ENCODE measurements at places on chromosomes 12 and 14.

GRCh38 chr12:124530637-124531263 is 36.7 kb downstream of the NCOR2 start:
- H3K27ac ChIP-seq = peak overlapping the region; percentile 60
- no peaks in the 10 kb centered on the region for H3K4me1 ChIP-seq
- peaks cover 24% of the 10 kb centered on the region for H3K36me3 ChIP-seq
- no peak overlapping the region for H3K4me3 ChIP-seq
- no peaks in the 10 kb centered on the region for H3K27me3 ChIP-seq

- no peak overlapping the region for H3K4me3 ChIP-seq
- no peaks in the 10 kb centered on the region for H3K27me3 ChIP-seq
- H3K4me1 ChIP-seq = peaks cover 5% of the 10 kb centered on the region
- DNase-seq = no peak
- H3K36me3 ChIP-seq = peaks cover 32% of the 10 kb centered on the region
These were observed 12.2 kb downstream of the SLC38A2 start for GRCh38 chr12:46360370-46360769.

DNA sequence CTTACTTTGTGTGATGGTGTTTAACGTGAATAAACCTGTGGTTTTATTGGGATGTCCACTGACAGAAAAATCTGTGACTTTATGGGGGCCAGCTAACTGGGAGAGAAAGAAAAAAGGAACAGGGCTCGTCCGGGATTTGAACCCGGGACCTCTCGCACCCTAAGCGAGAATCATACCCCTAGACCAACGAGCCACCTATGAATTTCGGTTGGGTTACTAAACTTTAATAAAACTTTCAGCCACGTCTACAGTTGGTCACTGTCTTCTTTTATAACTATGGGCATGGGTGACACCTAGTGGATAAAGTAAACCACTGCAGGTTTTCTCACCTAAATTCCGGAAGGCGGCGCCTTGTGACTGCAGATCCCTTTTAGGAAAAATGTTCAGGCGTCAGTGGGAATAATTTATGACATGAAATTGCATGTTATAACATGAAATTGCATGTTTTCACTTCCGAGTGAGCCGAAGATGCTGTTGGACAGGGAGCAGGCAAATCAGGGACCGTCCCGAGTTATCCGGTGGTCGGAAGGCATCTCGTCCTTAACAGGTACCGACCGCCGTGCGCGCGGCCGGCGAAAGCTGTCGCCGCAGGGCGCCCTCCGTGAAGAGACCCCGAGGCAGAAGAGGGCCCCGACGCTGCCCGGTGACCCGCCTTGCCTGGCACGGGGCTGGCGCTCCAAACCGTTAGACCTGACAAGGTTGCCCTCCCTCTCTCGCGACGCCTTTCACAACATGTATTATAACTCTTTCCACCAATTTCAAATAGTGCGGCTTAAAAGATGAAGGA is 18.2 kb upstream of the RNASE12 start:
- H3K36me3 ChIP-seq = no peaks in the 10 kb centered on the region
- H3K4me3 ChIP-seq = peak overlapping the region; percentile 75
- H3K27me3 ChIP-seq = no peaks in the 10 kb centered on the region
- peak overlapping the region; percentile 75 for H3K27ac ChIP-seq
- no peaks in the 10 kb centered on the region for H3K4me1 ChIP-seq
- peak; percentile 86 for DNase-seq

DNA sequence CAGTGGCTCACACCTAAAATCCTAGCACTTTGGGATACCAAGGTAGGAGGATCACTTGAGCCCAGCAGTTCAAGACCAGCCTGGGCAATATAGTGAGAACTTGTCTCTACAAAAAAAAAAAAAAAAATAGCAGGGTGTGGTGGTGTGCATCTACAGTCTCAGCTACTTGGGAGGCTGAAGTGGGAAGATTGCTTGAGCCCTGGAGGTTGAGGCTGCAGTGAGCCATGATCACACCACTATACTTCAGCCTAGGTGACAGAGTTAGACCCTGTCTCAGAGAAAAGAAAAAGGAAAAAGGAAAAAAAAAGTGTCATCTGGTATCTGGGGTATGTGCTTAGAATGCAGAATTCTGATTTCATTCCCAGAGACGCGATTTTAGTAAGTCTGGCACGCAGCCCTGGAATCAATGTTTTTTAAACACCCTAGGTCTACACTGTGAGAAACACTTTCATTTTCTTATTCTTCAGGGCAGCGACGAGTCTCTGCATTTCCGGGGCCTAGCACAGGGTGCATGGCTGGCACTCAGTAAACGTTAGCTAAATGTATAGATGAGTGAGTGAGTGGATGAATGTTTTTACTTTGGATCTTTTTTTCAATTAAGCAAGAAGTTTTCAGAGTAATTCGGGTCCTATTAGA is 243.8 kb upstream of the PWP1 start:
- no peaks in the 10 kb centered on the region for H3K4me1 ChIP-seq
- no peak for DNase-seq
- no peaks in the 10 kb centered on the region for H3K36me3 ChIP-seq
- no peaks in the 10 kb centered on the region for H3K27me3 ChIP-seq
- H3K4me3 ChIP-seq = peak overlapping the region; percentile 5
- no peak overlapping the region for H3K27ac ChIP-seq

DNA sequence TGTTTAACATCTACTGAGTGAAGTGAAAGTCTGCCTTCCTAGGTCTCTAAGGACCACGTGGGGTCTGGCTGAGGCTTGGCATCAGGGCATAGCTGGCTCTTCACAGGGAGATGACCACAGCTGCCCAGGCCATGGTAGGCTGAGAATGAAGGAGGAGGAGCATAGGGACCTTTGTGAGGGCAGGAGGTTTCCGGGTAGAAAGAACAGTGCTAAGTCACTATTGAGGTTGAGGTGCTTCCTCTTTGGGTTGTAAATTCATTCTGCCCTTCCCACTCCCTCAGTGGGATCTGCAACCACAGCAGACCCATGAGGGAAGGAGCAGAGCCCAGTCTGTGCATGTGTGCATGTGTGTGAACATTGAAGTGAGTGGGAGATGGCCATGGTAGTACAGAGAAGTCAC is 909.6 kb downstream of the VRK1 start:
- H3K27ac ChIP-seq = no peak overlapping the region
- no peak overlapping the region for H3K4me3 ChIP-seq
- no peak for DNase-seq
- H3K27me3 ChIP-seq = no peaks in the 10 kb centered on the region

DNA sequence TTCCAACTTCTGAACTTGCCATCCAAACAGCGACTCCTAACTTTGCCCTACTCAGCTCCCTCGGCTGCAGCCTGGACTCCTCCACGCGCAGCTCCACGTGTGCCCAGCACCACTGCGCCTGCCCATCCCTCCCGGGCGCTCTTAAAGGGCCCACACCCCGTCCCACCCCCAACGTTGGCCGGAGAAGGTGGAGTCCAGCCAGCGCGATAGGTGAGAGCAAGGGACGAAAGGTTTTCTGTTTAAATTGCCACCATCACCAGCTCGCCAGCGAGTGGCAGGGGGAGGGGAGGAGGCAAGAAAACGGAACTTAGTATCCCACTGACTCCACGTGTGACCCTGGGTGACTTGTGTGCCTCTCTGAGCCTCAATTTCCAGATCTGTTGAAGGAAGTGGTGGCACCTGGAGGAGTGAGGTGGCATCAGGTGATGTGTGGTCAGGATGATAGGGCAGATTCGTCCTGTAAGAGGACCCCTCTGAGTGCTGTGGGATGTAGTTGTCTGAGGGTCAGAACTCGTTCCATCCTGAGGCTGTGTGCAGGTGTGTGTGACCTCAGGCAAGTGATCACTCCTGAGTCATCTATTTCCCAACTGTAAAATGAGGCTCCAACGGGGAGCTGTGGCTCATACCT is 59.7 kb downstream of the TRPV4 start:
- no peak for DNase-seq
- peaks cover 9% of the 10 kb centered on the region for H3K36me3 ChIP-seq
- peaks cover 37% of the 10 kb centered on the region for H3K4me1 ChIP-seq
- H3K27me3 ChIP-seq = no peaks in the 10 kb centered on the region
- no peak overlapping the region for H3K27ac ChIP-seq
- H3K4me3 ChIP-seq = peak overlapping the region; percentile 14
